ENCODE measurements at places on chromosomes 5 and 9. TPM values are rescaled to one million over a fixed set of nuclear protein-coding genes. Genes with fewer than 3 reads are reported as not detected.

Gene POLK
- 22.0 TPM for total RNA-seq

Gene HSPB3
- not detected for total RNA-seq

Gene OR13C3
- not detected for total RNA-seq

Gene IL31RA
- not detected for total RNA-seq

DNA sequence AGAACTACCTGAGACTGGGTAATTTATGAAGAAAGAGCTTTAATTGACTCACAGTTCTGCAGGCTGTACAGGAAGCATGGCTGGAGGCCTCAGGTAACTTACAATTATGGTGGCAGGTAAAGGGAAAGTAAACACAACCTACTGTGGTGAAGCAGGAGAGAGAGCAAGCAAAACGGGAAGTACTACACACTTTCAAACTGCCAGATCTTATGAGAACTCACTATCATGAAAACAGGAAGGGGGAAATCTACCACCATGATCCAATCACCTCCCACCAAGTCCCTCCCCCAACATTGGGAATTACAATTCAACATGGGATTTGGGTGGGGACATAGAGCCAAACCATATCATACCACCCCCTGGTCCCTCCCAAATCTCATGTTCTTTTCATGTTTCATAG, 58.7 kb upstream of the GPR151 start:
- DNase-seq: no peak

DNA sequence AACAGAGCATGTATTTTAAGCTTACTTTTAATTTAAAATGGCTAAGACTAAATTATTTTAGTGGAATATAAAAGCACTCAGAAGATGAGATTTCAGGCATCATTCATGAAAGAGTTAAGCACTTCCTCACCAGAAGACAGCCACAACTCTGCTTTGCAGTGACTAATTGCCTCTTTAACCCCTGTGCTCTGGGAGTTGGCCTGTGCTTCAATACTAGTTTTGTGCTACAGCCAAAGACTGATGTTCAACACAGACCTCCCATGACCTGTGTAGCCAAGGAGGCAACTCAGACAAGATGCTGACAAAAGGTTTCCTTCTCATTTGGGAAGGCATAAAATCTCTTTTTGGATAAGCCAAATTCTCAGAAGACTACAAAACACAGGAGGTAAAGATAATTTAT, 353.5 kb downstream of the FBXL17 start:
- DNase-seq: peak; percentile 60

GRCh38 chr5:36875790-36876298, 725 bp upstream of the NIPBL start:
- peak; percentile 90 for DNase-seq

DNA sequence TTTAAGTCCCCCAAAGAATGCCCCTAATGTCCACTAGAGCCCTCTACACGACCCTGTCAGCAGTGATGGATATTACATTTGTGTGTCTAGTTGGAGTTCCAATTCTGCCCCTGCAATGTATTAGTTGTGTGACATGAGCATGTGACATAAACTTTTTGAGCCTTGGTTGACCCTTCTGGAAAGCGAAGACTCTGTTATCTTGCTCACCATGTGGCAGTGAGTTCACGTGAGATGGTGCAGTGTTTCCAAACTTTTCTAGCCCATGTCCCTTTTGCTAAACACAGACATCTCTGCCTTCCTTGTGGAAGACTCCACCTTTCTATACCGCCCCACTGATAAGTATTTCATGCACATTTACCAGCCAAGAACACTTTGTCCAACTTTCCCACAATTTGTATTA, 87.0 kb upstream of the BOD1 start:
- no peak for DNase-seq

DNA sequence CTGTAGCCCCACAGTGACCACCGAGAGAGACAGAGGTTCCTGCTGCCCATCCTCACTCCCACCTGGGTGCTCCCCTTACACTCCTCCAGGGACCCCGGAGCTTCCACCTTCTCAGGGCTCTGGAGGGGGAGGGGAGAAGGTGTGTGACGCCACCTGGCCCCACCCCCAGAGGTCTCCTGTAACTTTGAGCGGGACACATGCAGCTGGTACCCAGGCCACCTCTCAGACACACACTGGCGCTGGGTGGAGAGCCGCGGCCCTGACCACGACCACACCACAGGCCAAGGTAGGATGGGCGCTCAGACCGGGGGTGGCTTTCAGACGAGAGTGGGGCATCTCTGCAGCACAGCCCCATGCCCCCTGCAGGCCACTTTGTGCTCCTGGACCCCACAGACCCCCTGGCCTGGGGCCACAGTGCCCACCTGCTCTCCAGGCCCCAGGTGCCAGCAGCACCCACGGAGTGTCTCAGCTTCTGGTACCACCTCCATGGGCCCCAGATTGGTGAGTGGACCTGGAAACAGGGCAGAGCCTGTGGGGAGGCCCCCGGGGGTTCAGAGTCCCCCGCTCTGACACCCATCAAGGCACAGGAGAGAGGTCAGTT, 4.5 kb downstream of the MAMDC4 start:
- DNase-seq: no peak

DNA sequence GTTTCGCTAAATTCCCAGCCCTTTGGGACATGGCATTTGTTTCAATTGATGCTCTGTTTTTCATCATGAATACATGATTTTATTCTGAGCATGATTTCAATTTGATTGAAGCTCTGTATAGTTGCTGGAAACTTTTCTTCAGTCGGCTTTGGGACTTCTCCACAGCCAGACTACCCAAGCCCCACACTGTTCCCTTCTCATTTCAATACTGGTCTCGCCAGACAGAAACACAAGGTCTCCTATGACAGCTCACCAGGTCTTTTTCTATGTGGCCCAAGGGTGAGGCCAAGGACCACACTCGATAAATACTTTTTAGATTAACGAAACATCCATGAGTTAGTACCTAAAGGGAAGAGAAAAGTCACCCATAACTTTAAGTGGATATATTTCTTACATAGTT, 132.2 kb downstream of the ARL15 start:
- DNase-seq: no peak

DNA sequence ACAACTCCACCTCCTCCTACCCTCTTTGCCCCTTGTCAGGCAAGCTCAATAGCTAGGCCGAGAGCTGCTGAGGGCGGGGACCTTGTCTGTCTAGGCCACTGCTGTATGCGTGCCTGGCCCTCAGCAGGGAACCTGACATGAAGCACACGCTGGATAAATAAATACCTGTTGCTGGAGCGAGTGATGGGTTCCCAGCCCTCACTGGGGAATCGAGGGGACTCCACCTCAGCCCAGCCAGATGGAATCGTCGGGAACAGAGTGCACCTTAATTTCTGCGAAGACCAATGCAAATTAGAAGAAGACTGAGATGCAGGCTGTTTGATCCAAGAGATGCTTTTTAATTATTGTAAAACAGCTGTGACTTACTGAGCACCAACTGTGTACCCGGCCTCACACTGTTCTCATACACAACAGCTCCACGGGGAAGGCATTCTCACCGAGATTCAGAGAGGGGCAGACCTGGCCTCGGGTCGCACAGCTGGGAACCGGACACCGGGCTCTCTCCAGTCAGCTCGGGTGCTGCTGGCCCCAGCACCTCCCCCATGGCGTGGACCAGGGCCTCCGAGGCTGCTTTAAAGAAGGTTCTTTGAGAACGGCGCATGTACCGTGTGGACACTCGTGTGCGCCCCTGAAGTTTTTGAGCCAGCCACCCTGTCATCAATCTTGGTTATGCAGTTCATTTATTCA, 109.7 kb upstream of the IER5L start:
- DNase-seq: no peak

DNA sequence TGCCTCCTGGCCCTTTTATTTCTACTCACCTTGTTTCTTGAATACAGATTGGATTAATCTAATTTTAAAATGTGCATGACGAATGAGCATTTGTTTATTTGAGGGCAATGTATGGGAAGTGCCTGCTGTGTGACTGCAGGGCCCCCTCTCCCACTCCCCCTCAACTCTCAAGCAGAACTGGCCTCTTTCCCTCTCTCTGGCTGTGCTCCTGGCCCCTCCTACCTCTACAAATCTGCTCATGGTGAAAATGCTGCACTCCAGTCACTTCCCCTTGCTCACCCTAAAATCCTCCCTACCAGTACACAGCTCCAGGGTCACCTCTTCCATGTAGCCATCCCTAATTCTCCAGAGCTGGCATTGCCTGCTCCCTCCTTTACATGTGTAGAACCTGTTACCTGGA, 17.2 kb upstream of the NDST1 start:
- DNase-seq: no peak

GRCh38 chr5:74919487-74919886, 53.3 kb upstream of the FAM169A start:
- DNase-seq: peak; percentile 61

DNA sequence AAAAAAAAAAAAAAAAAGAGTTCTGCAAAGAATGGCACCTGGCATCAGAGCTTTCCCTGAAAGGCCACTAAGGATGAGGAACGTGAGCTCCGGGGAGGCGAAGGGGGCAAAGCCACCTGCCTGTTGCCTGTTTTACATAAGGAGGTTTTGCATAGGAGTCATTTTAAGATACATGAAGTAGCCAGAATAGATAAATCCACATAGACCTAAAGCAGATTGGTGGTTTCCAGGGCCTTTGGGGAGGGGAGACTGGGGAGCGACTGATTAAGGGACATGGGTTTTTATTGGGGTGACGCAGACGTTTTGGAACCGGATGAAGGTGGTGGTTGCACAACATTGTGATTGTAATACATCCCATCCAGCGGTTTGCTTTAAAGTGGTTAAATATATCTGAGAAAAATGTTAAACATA, 7.1 kb downstream of the NEK6 start:
- DNase-seq: no peak

Gene ZDHHC11B
- 0.25 TPM for total RNA-seq

Gene GDNF
- total RNA-seq: not detected

GRCh38 chr9:14030375-14031059, 283.4 kb downstream of the NFIB start:
- DNase-seq: no peak

Gene IFNK
- not detected for total RNA-seq

- no peak for DNase-seq
These were observed 76.1 kb downstream of the NREP start for GRCh38 chr5:111680737-111681413.

GRCh38 chr5:69032009-69032408, 61.8 kb upstream of the SLC30A5 start:
- DNase-seq: peak; percentile 9

DNA sequence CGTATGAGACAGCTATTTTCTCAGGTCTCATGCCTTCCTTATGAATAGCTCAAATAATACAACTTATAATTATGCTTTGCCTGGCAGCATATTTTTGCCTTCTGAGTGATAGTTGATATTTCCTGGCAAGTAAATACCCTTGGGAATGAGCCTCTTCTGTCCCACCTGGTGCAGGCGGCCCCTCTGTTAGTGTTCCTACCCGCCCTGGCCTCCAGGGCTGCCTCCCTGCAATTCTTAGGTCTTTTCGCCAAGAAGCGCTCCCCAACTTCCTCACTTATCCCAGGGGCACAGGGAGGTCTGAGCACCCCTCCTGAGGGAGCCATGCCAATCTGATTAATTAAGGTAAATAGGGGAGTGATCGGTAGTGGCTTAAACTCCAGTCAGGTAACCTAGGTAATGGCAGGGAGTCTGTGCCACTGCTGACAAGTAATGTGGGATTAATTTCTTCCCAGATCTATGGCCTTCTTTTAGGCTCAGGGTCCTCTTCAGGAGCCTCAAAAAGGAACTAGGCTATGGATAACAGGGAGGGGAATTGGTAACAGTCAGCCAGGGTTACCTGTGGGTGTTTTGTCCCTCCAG, 81.5 kb downstream of the GALNT10 start:
- DNase-seq: no peak

Gene CARTPT
- not detected for total RNA-seq

- peak; percentile 41 for DNase-seq
These were observed 20.9 kb downstream of the NCS1 start for GRCh38 chr9:130193103-130193502.

DNA sequence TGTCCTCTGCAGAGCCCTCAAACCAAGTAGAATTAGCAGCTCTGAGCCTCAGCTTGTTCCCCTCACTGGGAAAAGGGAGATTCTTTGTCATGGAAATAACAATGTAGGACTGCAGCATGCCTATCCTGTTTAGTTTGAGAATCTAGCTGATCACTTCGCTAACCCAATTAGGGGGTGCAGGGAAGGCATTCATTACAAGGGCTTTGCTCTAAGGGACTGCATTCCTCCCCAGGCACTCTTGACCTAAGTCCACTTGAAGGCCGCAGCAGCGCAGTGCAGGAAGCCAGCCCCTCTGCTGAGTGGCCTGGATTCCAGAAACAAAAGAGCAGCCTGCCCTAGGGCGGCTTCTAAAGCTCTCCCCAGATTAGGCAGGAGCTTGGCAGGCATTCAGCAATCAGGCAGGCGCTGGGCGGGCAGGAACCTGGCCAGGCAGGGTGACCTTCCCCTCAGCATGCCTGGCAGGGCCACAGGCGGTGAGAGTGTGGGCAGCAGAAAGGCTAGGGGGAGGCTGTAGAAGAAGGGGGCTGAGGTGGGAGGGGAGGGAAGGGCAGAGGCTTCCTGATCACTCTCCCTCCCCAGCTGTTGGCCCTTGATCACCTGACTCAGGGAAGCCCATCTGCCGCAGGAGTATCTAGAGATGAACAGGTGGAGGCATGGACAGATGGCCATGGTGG, 24.8 kb downstream of the CCNJL start:
- peak; percentile 96 for DNase-seq

- peak; percentile 82 for DNase-seq
These were observed at the start of gene PCDHAC2 for GRCh38 chr5:140966293-140967225. TSS of gene PCDHAC2 (plus strand) at chr5:140966476. CDS start at chr5:140966767, 291 bp downstream.

Gene LCN6
- not detected for total RNA-seq

- DNase-seq: no peak
These were observed 100.7 kb downstream of the NLN start for GRCh38 chr5:65822710-65823109.

Gene CYSRT1
- not detected for total RNA-seq

- peak; percentile 61 for DNase-seq
These were observed 2.0 kb downstream of the TMEFF1 start for GRCh38 chr9:100474924-100475276.

DNA sequence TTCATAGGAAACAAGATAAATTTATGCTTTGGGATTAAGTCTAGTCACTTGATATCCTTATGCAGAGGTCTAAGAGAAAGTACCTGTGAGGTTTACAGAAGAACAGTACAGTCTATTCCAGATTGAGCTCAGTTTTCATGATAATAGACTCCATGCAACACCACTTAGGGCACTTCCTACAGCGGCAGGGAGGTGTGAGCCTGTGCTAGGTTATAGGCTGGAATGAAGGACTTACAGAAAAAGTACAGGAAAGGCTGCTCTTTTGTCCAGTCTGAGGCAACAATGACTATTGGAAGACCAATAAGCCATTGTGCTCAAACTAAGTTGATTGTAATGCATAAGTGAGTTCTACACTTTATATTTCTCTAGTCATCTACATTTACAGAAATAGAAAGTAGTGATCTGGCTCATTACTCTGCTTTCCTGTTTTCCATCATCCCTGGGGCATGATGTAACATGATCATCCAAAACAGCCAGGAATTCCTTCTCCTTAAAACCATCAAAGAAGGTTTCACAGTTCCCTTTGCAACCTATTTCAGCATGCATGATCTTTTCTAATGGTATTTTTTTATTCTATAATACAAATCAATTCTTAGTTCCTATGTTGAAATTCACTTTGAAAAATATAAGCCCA, 322.8 kb downstream of the SLF1 start:
- DNase-seq: no peak

GRCh38 chr5:139962445-139962844, 80.7 kb downstream of the NRG2 start:
- no peak for DNase-seq
